ENCODE measurements at places on chromosomes 5 and 9.

DNA sequence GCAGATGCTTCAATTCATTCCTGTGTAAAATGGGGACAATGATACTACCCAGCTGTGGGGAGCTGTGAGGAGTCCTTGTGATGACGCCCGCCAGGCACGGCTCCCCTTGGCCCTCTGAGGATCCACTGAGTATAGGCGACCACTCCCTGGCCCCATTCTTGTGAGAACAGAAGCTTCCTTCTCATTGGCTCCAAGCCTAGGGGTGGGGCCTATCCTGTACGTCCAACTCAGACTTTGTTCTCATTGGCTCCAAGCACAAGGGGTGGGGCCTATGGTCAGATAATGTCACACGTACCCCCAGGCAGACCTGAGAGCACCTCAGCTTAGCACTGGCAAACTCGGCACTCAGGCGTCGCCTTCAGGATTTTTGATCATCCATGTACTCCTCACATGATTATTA, 232.9 kb upstream of the MVB12B start:
- no peak for DNase-seq

DNA sequence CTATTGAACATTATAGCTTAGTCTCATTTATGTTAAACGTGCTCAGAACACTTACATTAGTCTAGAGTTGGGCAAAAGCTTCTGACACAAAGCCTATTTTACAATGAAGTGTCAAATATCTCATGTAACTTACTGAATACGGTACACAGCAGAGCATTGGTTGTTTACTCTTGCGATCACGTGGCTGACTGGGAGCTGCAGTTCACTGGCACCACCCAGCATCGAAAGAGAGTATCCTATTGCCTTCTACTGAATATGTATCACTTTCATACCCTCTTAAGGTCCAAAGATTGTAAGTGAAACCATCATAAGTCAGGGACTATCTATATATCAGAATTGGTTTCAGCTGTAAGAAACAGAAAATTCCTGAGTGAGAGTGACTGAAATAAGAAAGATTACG, 42.6 kb upstream of the OSMR start:
- no peak for DNase-seq

- DNase-seq = no peak
Measured at GRCh38 chr9:108910402-108910801, 23.5 kb downstream of the ELP1 start.

DNA sequence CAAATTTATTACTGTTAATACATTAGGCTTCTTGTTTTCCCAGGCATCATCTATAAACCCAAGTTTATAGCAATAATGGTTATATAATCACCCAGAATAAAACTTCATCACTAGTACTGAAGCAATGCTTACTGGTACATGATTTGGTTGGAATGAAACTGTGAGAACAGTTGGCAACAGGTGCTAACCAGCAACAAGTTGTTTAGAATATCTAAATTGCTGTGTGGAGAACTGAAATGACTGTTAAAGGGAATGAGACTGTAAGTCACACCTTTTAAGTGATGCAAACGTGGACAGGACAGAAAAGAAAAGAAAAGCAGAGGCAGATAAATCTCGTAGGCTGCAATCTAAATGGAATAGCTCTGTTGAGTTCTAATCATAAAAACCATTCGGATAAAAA, 2.5 kb downstream of the YIPF5 start:
- DNase-seq = no peak

- DNase-seq = no peak
Measured at GRCh38 chr9:2140600-2141223, 125.6 kb downstream of the SMARCA2 start.

- no peak for DNase-seq
Measured at GRCh38 chr5:36839489-36840476, 36.8 kb upstream of the NIPBL start.

- DNase-seq = no peak
Measured at GRCh38 chr9:33695856-33696255, 99.5 kb upstream of the PRSS3 start.

DNA sequence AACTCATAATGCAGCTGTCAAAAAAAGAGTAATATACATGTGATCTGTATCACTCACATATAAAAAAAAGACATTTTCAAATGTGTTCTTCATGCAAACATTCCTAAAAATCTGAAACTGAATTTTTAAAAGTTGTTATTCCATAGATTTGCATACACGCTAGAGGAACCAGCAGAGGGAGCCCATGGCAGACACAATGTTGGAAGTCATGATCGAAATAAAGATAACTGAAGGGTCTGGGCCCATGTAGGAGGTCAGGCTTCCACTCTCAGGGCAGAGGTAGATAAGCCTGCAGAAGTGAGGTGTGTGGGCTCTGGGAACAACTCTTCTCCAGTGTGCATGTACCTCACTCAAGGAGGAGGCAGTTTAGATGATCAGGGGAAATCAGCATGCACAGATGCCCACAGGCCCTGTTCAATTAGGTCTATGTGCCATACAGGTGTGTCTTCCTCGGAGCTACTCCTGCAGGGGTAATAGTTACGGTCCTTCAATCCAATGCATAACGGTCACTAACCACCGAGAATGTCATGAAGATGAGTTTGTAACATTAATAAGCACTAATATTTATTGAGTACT, 208.6 kb downstream of the EPB41L4A start:
- DNase-seq = no peak

DNA sequence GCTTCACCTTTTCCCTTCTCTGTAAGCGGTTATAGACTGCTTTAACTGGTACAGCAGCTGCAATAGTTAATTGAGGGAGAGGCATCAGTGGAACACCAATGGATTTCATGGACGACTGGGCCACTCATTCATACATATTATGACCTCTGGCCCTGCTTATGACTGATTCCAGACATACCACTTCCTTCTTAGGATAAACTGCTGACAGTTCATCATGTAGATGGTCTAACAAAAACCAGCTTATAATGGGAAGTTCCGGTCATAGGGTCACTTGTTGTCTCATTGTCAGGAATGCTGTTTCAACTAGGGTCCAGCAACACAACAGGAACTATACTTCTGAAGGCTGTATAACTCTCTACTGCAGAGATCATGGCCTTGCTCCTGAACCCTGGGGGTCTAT, 265.2 kb upstream of the RASA1 start:
- no peak for DNase-seq

DNA sequence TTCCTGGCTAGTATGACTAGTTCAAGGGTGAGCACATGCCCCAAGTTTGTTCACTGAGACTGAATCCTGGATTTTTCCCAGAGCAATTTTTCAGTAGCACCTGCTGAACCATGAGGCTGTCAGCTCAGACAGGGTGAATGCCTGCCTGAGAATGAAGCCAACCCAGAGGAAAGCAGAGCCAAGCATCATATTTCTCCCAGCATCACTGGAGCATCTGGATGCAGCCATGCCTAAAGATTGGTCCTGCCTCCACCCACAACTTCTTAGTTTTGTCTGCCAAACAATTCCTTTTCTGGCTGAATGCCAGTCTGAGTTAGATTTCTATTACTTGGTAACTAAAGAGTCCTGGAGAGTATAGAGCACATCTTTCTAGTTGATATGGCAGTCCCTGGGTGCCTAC, 343.6 kb downstream of the CSNK1G3 start:
- DNase-seq = no peak

GRCh38 chr5:93120051-93120450, 461.0 kb downstream of the NR2F1-AS1 start:
- DNase-seq = no peak

DNA sequence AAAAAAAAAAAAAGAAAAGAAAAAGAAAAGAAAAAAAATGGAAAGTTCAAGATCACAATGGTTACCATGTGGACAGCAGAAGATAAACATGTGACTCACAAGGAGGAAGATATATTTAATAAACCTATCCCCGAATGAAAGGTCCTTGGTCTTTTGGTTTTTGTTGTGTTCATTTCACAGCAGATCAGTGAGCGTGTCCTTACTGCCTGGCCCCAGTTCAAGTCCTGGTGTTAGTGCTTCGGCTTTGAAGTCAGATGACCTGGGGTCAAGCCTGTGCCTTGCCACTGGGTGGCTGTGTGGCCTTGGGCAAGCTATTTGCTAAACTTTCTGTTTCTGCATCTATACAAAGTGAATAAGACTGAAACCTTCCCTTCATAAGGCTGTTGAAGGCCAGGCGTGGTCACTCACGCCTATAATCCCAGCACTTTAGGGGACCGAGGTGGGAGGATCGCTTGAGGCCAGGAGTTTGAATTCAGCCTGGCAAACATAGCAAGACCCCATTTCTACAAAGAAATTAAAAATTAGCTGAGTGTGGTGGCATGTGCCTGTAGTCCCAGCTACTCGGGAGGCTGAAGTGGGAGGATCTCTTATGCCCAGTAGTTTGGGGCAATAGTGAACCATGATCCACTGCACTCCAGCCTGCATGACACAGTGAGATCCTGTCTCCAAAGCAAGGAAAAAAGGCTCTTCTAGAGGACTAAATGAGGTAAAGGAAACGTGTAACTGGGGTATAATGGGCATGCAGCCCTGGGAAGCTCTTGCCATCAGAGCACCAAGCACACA, 94.5 kb upstream of the SPATA31D4 start:
- DNase-seq = no peak

- no peak for DNase-seq
Measured at GRCh38 chr9:132644251-132644650, 25.5 kb downstream of the DDX31 start.

DNA sequence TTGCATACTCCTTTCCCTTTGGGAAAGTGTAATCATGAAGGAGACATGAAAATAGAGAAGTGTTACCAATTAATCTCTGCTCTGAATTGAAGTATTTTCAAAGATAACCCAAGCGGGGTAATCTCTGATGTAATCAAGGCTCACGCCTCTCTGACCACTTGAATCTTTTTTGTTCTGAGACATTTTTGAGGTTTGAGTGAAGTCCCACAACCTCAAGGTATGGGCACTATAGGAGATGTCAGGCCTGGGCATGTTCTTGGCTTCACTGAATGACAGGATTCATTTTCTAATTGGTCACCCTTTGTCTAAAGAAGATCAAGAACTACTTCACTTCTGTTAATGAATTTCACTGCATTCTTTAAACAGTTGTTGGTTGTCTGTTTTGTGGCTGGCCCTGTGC, 23.7 kb downstream of the ENHO start:
- no peak for DNase-seq

- DNase-seq = peak; percentile 84
Measured at GRCh38 chr5:111223787-111224560, at the start of gene CAMK4. Gene CAMK4 (plus strand): TSS chr5:111224384. CDS start chr5:111224484, 100 bp downstream.

- DNase-seq = peak; percentile 34
Measured at GRCh38 chr9:134967547-134967930, 49.8 kb upstream of the FCN1 start.

- no peak for DNase-seq
Measured at GRCh38 chr5:57179262-57180200, 5.7 kb downstream of the GPBP1 start.

GRCh38 chr5:115873392-115873791, 31.7 kb downstream of the AP3S1 start:
- DNase-seq = no peak

DNA sequence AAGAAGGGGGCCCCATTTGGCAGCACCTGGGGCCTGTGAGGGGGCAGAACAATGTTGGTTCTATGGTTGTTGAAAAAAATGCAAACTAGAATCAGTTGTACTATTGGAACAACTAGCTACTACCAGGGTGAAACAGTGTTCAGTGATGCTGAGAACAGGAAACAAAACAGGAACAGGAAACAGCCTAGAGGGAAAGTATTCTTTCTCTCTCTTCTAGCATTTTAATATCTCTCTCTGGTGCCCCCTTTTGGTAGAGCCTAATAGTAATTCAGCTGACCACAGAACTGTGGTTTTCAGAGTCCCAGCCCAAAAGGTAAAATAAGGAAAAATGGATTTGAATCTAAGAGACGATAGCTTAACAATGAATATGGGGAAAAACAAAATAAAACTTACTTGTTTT, 138.0 kb upstream of the KCNN2 start:
- DNase-seq = no peak

DNA sequence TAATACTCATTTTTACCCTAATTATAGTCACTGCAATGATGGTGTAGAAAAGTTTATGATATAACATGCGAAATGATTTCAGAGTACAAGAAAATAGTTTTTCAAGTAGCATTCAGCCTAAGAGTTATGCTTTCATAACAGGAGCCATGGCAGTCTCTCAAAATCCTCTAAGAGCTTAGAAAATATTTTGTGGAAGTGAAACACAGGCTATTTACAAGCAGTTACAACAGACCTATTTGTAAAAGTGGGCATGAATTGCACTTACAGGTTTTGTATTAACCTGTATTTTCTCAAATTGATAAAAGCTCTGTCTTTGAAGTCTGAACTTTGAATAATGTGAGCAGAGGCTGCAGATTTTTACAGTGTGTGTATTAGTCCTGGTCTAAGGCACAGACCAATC, 523.3 kb downstream of the LRRC70 start:
- no peak for DNase-seq

DNA sequence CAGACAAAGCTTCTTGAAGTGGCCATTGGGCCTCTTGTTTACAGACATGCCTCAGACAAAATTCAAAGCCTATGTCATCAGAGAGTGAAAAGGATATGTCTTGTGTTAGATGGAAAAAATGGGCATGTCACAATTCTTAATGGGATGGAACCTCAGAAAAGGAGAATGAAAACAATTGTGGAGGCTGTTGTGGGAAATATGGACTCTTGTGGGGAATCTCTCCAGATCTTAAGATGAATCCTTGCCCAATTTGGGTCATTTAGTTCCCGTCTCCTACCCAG, 19.5 kb downstream of the SLC22A5 start:
- no peak for DNase-seq

- no peak for DNase-seq
Measured at GRCh38 chr9:23258569-23258968, 567.5 kb downstream of the ELAVL2 start.

DNA sequence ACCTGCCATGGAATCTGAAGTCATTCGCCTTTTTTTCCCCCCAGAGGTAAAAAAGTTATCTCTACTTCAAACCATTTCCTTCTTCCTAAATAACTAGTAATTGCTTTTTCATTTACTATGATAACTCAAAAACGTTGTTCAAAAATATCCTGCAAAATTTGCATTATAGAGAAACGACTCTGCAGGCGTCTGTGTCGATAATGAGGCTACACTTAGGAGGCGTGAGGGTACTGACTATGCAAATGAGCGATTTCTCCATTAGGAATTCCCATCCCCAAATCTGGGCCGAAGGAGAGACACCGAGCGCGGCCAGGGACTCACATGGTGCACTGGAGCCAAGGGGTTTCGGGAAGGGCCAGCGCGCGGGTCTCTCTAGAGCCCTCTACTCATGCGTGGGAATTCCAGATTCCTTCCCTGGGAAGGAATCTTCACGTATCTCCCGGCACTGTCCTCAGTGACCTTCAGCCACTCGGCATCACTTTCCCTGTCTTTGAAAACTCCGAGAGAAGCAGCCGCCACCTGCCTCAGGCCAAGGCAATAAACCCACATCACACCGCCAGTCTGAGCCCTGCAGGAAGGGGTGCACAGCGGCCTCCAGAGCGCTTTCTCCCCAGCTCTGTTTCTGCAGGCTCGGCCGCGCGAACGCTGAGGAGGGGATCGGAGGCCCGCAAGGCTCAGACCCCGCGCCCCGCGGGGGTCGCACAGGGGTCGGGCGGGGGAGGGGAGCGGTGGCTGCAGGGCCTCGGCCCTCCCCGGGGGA, 718 bp upstream of the DENND4C start:
- no peak for DNase-seq

- DNase-seq = no peak
Measured at GRCh38 chr5:6556802-6557102, 76.1 kb downstream of the NSUN2 start.

GRCh38 chr5:81826128-81826527, 75.2 kb upstream of the SSBP2 start:
- no peak for DNase-seq

Measured in left forelimb (tissue), 1 donor.